ENCODE measurements at places on chromosomes 3 and 15.

- no peak for DNase-seq
These were observed 438.4 kb upstream of the THBS1 start for GRCh38 chr15:39142500-39142899.

- DNase-seq: no peak
These were observed 22.8 kb upstream of the NOX5 start for GRCh38 chr15:68991723-68992122.

GRCh38 chr3:127814325-127814781 lies 8.0 kb downstream of the MGLL start:
- no peak for DNase-seq

DNA sequence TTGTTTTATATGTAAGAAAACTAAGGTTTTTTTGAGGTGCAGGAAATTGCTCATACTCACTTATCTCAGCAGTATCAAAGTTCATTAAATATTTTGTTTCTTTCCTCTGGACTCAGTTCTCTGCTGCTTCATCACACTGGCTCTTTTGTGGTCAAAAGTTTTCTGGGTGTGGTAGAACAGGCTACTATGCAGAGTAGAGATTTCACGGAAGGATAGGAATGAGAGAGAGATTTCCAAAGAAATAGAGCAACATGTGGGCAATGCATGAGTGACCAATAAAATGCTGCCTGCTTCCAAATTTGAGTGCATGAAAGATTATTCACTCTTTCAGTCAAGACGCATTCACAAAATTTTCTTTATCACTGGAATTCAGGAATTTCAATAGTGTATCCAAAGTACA lies 577.3 kb upstream of the SEMA6D start:
- DNase-seq: no peak

DNA sequence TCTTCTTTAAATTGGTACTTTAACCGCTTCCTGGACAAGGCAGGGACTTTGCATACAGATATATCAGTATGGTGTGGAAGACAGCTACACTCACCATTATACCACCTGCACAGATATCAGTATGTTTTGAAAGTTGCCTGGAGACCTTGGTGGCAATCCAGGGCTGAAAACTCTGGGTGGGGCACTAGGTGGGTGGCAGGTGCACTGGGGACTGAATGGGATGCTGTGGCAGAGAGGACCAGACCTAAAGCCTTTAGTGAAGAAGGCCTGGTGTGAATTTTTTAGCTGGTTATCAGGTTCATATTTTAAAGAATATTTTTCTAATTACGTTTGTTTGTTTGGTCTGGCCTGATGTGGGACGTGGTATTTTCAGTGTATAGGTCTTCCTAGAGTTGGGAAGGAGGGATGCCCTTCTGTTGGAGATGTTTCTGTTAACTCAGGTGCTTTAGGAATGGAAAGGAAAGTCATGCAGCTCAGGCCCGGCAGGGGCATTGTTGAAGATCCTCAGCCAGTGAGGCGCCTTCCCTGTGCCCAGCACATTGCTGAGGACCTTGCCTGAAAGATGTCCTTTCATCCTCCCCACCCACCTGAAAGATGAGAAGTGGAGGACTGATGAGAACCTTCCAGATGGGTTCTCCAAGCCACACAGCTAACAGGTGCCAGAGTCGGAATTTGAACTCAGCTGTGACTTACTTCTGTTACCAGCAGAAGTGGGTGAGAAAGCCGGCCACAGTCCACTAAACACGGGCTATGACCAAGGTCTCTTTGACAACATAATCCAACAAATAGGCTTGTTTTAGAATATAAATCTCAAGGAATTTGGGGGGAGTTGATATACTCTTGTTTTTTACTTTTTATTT lies 77.3 kb downstream of the APBA2 start:
- DNase-seq: no peak
